Stimulated activated CD8-positive, alpha-beta memory T cell treated with anti-CD3 and anti-CD28 coated beads, Interleukin-4, amount 100 ng/mL, for 48 hours (primary cell): ENCODE measurements at places on chromosomes 5 and 9.

GRCh38 chr9:76716085-76716672, 48.1 kb upstream of the PCA3 start:
- DNase-seq: no peak

DNA sequence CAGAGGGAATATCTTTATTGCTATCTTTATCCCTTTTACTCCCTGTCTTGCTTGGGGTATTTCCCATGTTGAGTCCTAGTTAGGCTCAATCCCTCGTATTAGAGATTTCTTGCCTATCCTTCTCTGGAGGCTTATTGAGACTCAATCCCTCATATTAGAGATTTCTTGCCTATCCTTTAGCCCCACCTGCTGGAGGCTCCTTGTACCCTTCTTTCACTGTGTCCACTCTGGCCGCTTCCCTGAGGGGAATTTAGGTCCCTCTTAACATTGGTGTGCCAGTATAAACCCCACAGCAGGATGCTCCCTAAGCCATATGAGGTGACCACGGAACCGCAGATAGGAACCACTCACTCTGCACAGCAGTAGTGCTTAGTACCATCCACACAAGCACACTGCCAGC, 110.7 kb upstream of the MAMDC2 start:
- peak; percentile 25 for DNase-seq

DNA sequence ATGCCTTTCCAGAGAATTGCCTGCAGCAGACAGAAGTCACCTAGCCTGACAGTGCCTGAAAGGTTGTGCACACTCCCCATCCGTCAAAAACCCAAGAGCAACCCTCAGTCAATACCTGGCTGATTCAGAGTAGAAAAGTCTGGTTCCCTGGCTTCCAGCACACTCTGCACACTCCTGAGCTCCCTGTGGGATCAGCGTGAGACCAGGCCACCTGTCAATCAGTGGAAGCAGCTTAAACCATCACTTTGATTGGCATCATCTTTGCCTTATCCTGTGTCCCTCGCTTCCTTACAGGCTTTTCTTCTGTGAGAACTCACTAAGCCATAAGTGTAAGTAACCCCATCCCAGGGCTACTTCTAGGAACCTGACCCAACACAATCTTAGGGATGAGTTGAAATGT, 109.8 kb downstream of the ACTL7B start:
- no peak for DNase-seq

DNA sequence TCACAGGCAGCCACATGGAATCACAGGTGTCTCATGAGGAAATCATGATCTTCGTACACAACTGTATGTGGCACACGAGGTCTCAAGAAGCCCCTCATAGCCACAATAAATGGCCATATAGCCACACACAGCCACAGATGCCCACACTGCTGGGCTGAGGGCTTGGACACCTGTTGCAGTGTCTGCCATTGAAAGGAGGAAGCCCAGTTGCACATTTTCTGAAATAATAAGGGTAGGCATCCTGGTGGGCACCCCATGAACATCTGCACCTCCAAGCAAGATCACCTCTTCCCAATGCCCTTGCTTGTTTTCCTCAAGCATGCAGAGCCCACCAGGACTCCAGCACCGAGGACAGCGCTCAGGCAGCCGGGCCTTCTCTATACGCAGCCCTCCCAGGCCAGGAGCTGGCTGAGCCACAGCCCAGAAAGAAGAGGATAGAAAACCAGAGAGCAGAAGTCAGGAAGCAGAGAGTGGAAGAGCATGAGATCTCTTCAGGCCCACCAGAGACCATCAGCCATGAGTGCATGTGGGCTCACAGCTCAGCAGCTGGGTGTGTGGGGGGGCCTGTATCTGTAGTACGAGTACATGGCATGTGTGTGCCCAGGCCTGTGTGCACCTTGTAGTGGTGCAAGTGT, 1.0 kb upstream of the ACSL6 start:
- peak; percentile 48 for DNase-seq

DNA sequence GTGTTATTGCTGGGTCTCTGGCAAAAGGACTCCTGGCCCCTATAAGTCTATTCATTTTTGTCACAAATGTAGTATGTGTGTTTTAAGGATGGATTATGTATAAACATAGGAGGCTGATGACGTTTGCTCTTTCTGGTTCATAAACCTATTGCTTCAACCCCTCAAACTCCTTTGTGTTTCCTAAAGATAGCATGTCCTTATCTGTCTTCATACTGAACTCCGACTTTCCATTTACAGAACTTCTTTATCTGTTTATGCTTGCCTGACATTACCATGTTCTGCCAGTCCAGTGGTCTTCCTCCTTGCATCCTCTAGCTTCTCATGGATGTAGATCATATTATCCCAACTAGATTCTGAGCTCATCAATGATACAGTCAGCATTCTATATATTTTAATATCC, 46.1 kb downstream of the ARHGEF28 start:
- DNase-seq: no peak

DNA sequence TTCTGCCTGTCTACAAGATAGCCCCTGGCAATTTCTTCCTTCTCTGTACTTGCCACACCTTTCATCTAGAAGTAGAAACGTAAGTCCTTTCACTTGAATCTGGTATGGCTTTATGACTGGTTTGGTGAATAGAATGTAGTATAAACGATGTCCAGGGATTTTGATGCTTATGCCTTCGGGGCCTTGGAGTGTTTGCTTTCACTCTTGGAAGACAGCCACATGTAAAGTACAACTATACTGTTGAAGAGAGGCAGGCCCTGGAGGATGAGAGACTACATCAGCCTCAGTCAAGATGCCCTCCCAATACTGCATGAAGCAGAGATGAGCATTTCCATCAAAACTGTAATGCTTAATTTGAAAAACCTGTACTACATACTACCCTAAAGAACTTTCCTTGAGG, 553.8 kb upstream of the C9orf72 start:
- DNase-seq: no peak

DNA sequence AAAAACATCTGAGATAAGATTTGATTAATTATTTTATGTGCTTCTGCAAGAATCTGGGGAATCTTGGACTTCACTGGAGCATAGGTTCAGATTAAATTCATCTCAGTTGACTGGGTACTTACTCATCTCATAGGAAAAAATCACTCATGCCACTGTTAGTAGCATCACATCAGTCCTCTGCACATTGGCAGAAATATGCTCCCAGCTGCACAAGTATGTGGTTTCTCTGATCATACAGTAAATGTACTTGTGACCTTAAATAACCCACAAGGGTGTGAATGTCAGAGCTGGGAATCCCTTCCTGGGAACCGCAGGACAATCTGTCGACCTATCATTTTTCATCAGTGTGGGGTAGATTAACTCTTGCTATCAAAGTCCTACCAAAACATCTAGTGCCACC, 203.7 kb upstream of the SLC24A2 start:
- peak; percentile 35 for DNase-seq

GRCh38 chr5:75274486-75274885, 37.8 kb upstream of the ANKRD31 start:
- DNase-seq: no peak

DNA sequence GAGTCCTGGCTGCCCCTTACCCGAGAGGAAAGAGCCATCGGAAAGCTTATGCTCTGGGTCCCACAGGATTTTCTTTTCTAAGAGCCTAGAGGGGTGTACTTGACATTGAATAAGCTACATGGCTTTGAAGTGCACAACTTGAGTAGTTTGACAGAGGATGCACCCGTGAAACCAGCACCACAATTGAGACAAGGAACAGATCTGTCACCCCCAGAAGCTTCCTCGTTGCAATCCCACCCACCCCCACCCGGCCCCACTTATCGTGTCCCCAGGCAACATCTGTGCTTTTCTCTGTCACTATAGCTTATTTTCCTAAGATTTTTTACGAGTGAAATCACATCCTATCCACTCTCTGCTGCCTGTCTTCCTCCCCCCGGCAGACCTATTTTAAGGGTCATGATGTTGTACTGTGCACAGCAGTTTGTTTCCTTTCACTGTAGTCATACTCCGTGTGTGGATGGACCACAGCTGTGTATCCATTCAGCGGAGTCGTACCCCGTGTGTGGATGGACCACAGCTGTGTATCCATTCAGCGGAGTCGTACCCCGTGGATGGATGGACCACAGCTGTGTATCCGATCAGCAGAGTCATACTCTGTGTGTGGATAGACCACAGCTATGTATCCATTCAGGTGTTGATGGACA, 8.8 kb upstream of the FCN2 start:
- DNase-seq: no peak

GRCh38 chr9:121744002-121744686, 92.7 kb downstream of the DAB2IP start:
- DNase-seq: peak; percentile 56

DNA sequence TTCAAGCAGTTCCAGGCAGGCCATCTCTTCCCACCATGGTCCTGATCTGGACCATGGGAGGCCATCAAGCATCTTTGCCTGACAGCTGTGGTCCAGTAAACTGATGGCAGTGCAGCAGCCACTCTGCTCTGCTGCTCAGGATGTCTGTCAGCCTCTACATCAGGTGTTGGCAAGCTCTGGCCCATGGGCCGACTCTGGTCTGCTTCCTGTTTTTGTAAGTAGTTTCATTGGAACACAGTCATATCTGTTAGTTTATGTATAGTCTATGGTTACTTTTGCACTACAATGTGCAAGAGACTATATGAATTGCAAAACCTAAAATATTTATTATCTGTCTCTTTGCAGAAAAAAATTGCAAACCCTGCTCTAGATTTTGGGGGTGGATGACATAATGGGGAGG, 225.0 kb downstream of the KCTD16 start:
- DNase-seq: no peak

DNA sequence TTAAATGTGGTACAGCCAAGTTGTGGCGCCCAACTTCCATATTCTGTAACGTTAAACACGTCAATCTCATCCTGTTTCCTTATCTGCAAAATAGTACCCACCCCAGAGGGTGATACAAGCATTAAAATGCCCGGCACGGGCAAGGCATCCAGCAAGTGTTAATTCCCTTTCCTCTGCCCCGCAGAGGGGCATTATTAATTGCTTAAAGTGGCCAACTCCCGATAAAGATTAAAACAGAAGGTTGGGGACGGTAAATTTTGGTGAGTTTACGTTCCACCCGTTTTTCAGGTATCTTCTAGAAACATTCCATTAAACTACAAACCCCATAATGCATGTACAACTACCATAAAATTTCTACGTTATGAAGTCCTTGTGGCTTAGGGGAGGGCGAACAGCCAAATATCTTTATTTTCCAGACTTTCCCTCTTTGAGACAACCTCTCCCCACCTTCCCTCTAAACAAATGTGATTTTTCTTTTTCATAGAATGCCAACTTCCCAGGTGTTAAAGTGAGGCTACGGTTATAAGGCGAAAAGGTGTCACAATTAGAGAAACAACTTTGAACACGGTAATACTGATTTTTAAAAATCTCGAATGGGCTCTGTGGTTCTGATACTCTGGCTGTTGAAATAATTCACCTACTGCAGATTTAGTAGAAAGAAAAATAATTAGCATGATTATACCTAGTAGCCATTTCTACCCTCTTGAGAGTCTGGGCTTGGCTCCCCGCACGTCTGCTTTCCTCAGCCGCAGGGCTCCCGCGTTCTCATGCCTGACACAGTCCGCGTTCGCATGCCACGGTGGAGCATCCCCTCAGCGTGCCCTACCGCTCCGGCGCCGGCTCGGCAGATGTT, 1.2 kb upstream of the GPBP1 start:
- DNase-seq: no peak

- no peak for DNase-seq
These were observed 23.5 kb upstream of the SUSD1 start for GRCh38 chr9:112198646-112199045.

- DNase-seq: no peak
These were observed 157.6 kb downstream of the DENND1A start for GRCh38 chr9:123772374-123772773.

DNA sequence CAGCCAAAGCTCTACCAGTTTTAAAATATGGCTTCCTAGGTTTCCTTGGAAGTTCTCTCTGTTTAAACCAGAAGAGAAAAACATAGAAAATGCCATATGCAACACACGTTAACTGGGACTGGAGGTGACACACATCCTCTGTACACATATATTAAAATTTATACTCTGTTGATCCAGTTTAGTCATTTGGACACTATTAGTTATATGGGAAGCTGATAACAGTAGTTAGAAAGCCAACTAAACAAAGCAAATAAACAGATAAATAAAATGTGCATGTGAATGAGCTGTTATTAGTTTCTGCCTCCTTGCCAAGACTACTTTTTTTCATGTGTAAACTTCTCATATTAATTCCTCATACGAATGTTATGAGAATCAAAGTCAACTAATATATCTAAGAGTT, 1249.2 kb upstream of the CDH6 start:
- DNase-seq: no peak

GRCh38 chr9:92278110-92278509, 15.4 kb downstream of the IARS1 start:
- DNase-seq: no peak

GRCh38 chr9:123601828-123602227, 245.8 kb downstream of the CRB2 start:
- DNase-seq: no peak

- no peak for DNase-seq
These were observed 27.7 kb upstream of the GFPT2 start for GRCh38 chr5:180380856-180381255.

DNA sequence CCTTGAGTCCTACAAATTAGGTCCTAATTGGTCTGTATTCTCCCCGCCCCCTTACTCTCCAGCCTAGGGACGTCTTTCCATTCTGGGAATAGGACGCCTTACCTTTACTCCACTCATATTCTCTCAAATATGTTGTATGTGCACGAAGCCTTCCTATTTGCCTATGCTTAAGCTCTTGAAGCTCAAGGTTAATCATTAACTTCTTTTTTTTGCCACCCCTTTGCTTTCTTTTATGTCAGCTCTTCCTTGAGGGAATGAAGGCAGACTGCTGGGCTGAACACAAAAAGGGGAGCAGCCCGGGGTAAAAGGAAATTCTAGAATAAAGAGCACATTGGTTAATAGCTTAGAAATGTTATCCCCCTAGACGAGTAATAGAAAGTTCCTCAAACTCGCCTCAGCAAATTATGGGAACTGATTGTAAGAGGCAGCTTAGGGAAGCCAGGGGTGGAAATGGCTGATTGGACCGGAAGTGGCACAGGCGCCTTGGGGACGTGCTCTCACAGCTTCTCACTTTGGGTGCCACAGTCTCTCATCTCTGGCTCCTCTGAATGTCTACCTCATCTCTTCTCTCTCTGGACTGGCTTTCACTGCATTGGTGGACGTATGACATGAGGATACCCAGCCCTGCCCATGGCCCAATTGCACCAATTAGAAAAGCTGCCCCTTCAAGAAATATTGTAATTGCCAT, 122.3 kb upstream of the IL12B start:
- DNase-seq: no peak

DNA sequence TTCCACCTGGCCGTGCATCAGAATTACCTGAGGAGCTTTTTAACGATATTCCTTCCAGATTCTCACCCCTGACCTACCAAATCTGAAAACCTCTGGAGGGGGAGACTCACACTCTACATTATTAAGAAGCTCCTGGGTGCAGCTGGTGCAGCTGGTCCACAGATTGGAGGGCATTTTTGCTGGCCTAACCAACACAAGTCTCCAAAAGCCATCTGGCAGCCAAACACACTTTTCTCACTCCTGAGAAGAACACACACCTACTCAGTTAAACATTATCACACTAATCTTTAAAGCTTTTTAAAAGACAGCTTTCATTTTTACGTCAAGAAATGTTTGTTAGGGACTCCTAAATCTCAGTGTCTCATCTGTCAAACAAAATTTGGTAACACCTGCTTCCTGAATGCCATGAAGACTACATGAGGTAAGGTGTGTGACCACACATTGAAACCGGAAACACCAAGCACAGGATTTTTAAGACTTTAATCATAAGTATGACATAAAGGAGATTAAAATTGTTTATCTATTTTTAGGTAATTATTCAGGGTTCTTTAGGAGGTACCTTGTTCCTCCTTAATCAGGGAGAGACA, 14.2 kb upstream of the PTPN3 start:
- DNase-seq: no peak
